ENCODE measurements at places on chromosomes 4 and X.

GRCh38 chr4:160265014-160265413 is 1162.1 kb downstream of the RAPGEF2 start:
- no peak for DNase-seq

DNA sequence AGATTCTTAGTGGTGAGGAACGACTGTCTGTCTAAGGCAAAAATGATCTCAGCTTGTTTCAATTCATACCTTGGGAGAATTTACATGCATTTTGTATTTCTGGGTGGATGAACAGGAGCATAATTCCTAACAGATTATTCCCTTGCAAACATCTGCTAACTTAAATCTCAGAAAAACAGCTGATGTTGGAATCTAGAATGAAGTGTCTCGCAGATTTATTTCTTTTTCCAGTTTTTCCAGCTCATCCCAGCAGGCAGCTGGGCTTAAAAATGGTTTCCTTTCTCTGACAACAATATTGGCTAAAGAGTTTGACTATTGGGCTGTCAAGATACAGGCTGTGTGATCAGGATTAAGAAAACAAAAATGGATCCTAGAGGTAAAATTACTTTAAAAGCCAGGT is 1.1 kb downstream of the LNX1 start:
- DNase-seq, result no peak

DNA sequence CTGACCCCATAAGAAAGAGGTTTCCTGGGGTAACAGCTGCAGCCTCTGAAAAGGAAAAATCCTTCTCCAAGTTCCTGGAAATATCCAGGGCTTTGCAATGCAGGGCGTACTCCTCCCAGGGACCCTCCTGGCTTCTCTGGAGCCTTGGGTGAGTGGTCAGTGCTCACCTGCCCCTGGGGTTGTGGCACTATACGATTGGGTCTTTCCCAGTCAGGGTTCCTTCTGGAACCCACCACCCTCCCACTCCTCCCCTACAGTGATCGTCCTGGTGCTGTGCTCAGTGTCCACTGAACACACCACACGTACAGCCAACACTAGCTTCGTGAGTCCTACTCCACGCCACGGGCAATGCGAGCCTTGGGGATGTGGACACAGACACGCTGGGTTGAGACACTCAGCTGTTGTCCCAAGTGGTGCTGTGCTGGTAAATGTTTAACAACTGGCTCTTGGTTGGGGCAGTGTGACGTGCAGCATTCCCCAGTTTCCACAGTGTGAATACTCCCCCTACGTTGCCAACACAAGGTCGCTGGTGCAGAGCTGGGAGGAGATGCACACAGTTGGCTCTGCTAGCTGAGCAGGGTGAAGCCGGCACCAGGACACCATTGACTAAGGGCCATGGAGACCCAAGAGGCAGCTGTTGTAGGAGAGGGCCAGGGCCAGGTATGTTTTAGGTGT is 65.4 kb downstream of the HTRA3 start:
- DNase-seq, result no peak

DNA sequence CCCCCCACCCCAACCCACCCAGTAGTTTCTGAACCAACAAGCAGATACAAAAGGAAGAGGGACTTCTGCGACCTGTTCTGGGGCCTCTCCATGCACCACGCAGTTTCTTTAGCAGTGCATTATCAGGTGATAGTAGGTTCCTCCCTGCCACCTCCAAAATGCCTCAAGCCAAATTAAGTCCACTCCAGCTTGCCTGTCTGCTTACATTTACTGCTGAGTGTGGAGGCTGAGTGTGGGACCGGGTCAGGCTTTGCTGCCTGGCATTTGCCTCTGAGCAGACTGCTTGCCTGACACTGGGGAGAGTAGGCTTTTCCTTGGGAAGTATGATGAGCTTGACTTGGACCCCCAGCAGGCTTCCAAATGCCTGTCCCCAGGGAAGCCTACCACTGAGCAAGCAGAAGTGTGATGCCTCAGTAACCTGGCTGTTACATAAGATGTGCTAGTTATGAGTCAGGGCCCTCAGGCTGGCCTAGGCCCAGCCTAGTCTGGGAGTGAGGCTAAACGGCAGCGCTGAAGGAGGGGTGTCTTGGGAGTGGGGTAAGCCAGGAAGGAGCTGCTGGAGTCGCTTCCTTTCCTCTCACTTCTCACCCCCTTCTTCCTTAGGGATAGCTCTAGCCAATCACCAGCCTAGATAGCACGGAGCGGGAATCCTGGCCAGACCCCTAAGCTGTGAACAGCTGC is 9.0 kb downstream of the TSC22D3 start:
- DNase-seq, result no peak

GRCh38 chrX:148311544-148311943 is 188.9 kb upstream of the AFF2 start:
- DNase-seq, result no peak

GRCh38 chrX:16664626-16665025 is 14.7 kb downstream of the S100G start:
- DNase-seq, result no peak

- DNase-seq, result no peak
These were observed 137.0 kb downstream of the CPZ start for GRCh38 chr4:8729408-8730149.

- no peak for DNase-seq
These were observed 89.4 kb upstream of the TRIM2 start for GRCh38 chr4:153114771-153115321.

DNA sequence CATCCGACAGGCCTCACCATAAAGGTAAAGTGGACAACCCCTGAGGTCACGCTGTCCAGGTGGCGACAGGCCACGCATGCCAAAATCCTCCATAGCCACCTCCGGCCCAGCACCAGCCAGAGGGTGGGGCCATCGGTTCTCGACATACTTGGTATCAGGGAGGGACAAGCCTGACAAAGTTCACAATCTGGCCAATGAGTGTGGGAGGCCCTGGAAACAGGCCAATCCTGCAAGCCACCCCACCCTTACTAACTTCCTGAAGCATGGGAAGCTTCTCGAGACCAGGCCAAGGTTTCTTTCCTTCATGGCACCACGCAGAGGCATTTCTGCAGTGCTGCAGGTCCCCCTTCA is 73.8 kb downstream of the MTMR1 start:
- no peak for DNase-seq
